ENCODE measurements at places on chromosomes 5 and 9.

DNA sequence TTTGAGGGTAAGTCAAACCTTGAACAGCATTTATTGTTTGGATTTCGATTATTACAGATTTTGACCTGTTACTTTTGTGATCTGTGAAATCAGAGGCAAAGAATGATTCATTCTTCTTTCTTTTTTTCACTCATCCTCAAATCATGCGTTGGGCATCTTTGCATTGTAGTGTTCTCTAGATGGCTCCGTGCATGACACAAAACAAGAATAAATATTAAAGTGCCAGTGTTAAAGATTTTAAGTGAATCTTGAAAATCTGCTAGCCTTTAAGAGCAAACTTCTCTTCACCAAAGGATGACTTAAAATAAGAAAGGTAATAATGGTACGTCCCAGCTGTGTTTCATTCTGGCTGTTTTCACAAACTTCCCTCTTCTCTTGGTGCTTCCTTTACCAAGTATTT, 361.9 kb upstream of the SMARCA2 start:
- no peak for DNase-seq

DNA sequence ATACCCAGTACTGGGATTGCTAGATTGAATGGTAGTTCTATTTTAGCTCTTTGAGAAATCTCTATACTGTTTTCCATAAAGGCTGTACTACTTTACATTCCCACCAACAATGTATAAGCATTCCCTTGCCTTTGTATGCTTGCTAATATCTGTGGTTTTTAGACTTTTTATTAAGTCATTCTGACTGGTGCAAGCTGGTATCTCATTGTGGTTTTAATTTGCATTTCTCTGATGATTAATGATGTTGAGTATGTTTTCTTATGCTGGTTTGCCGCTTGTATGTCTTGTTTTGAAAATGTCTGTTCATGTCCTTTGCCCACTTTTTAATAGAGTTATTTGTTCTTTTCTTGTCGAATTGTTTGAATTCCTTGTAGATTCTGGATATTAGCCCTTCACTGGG, 512.7 kb upstream of the PAPPA start:
- no peak for DNase-seq

- peak; percentile 98 for DNase-seq
Observed at GRCh38 chr9:125189361-125190289, at the start of gene PPP6C. TSS of gene PPP6C (minus strand) at chr9:125189803. CDS start at chr9:125189718, 85 bp downstream.

GRCh38 chr5:140041492-140042392, 1.4 kb downstream of the NRG2 start:
- DNase-seq, result peak; percentile 12

- DNase-seq, result no peak
Observed at GRCh38 chr5:166369807-166370206, 1921.6 kb upstream of the WWC1 start.

DNA sequence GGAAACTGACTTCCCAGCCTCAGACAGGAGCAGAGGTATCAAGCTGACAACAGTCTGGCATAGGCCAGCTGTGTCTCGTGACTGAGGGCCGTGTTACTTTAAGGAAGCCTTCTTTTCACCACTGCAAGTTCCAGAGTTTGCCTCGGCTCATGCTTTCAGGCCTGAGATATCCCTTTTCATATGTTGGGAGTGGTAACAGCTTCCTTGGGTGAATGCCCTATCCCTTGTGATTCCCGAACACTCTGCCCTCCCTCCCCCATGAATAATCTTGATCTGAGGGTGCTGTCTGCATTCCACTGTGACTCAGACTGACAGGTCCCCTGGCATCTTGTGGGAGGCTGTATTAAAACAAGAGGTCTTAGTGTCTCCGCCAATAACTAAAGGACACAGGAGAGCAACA, 49.7 kb upstream of the ARL15 start:
- peak; percentile 28 for DNase-seq

DNA sequence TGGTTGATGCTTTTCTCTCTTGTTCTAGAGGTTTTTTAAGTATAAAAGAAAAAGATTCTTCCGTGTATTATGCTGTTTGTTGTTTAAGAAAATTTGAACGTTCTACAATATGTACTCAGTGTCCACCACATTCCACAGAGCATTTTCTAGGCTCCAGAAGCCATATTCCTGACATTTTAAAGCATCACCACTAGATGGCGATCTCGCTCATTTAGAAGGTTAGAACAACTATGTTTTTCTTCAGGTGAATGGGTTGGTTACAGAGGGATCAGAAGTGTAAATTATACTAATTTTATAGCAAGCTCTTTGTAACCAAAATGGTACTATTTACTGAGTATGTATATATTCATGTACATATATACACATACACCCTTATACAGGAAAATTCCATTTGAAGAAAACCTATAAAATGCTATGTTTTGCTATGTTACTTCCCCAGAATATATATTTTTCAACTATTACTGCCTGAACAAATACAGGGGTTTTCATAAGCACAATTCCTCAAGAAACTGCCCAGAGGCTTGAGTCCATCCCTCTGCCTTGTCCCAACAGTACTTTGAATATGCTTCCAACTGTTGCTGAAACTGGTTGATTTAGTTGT, 284.3 kb downstream of the CCDC171 start:
- DNase-seq, result peak; percentile 62

GRCh38 chr9:38687389-38687842, 32.5 kb downstream of the FAM240B start:
- DNase-seq, result peak; percentile 21

DNA sequence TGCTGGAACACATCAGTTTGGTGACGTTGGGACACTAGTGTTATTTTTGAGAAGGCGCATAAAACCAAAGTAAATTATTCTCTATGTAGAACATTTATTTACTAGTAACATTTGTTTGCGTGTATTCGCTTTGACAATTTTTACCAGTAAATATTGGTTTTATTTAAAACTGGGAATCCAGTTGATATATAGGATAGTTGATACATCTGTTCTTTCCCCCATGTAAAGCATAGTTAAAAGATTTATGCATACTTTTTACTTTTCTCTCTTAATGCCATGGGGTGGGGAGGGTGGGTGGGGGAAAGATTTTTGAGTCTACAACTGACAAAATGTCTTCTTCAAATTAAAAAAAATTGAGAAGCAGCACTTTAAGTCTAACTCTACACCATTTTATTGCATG, at the start of gene IGIP:
Gene IGIP, plus strand, starts transcription at position 301 of the 400 bp plus-strand sequence. CDS start 2,540 bp downstream, outside the sequence.
- DNase-seq, result no peak

DNA sequence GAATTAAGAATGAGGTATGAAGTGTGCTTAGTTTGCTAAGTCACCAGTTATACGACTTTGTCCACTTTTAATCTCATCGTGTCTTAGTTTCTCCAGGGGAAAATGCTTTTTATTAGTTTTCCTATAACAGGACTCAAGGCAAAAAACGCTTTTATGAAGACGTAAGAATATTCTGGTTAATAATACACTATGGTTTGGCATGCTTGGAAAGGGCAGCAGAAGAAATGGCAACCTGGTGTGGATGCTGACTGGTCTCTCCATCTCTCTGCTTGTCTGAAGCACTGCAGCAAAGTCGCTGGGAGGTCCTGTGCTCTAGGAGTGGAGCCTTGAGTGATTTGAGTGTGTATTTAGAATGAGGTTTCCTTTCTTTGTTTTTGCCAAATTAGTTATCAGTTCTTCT, 78.8 kb downstream of the ZSWIM6 start:
- no peak for DNase-seq

GRCh38 chr9:114317665-114318357, 5.1 kb upstream of the ORM1 start:
- DNase-seq, result peak; percentile 23

DNA sequence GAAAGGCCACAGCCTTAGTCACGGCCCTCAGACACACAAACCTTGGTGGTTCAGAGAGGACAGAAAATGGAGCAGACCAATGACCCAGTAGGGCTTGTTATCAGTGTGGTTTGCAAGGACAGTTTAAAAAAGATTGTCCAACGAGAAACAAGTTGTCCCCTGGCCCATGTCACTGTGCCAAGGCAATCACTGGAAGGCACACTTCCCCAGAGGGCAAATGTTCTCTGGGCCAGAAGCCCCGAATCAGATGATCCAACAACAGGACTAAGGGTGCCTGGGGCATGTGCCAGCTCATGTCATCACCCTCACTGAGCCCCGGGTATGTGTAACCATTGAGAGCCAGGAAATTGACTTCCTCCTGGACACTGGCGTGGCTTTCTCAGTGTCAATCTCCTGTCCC, 950.1 kb upstream of the CTNND2 start:
- DNase-seq, result no peak

GRCh38 chr9:3398232-3398648, 127.6 kb downstream of the RFX3 start:
- no peak for DNase-seq

DNA sequence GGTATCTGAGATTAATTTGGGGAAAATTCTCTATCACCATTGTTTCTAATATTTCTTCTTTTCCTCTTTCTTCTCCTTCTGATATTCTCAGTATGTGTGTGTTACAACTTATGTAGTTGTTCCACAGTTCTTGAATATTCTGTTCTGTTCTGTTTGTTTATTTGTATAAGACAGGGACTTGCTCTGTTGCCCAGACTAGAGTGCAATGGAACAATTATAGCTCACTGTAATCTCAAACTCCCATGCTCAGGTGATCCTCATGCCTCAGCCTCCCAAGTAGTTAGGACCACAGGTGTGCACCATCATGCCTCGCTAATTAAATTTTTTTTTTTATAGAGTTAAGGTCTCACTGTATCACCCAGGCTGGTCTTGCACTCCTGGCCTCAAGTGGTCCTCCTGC, 145.8 kb upstream of the TUT7 start:
- DNase-seq, result no peak

GRCh38 chr5:16894236-16895057, 41.6 kb downstream of the MYO10 start:
- DNase-seq, result peak; percentile 62

DNA sequence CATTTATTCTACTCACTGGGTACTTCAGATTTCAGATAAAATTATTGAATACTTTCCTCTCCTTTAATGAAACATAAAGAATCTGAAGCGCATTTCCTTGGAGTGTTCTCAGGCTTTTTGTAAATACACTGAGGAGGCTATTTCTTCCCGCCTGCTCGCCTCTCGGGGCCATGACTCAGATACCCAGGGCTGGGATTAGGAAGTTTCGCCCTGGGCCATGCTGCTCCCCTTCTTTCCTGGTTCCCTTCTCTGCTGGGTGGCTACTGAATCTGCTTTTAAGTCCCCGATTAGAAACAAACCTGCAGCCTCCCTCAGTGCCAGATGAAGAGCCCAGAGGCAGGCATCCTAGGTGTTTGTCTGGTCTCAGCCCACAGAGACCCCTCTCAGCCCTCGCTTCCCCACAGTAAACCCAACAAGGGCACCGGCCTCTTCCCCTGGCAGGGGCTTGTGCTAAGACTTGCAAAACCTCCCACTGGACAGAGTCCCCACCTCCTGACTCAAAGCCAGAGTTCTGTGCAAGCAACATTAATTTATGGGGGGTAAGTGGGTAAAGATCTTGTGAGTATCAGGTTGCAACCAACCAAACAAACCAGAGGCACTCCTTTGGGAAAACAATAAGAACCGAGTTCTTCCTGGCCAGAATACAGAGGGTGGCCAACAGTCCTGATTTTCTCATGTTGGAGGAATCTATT, 30.7 kb upstream of the IRX1 start:
- DNase-seq, result no peak

DNA sequence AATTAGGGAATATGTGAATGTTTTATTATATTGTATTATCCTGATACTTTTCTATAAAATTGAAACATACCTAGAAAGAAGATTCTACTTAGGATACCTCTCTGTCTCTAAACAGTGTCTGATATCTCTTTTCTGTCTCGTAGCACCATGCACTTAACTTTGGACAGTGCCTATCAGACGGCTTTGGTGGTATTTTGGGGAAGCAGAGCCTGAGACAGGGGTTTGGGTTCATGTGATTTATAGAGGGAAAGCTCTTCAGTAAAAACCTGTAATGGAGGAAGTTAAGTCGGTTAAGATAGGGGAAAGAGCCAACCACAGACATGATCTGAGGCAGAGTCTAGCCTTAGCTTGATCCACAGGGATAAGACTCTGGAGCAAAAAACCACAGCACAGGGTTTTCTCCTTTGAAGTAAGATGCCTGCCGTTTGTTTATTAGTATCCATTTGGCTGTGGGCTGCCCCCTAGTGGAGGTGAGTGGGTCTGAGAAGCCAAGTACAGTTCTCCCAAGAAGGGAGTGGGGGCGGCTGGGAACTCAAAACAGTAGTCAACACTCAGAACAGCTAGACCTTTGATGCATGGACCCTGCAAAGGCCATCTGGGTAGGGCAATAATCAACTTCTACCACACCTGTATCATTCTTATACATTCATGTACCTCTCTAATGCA, 141.2 kb upstream of the ASTN2 start:
- DNase-seq, result no peak

DNA sequence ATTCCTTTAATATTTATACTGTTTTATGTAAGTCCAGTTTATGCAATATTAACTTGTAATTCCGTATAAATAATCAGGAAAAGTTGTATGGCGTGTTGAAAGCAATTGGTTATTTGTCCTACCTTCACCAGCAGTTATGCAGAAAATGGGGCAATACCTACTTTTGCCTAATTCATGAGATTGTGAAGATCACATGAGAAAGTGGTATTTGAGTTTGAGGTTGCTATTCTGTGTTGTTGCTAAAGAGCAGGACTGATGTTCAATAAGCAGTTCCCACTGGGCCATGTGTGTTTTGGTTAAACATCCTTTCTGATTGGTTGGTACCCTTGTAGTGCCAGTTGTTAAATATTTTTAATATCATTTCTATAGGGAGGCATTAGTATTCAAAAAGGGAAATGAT, 3.2 kb downstream of the TGFBR1 start:
- DNase-seq, result no peak

GRCh38 chr9:114878879-114879564, 51.4 kb downstream of the TNFSF8 start:
- no peak for DNase-seq

GRCh38 chr5:68423154-68423811, 207.7 kb downstream of the PIK3R1 start:
- no peak for DNase-seq

GRCh38 chr9:107093365-107094060, 189.6 kb upstream of the RAD23B start:
- no peak for DNase-seq

GRCh38 chr9:33295571-33295970, 5.3 kb downstream of the NFX1 start:
- DNase-seq, result no peak

DNA sequence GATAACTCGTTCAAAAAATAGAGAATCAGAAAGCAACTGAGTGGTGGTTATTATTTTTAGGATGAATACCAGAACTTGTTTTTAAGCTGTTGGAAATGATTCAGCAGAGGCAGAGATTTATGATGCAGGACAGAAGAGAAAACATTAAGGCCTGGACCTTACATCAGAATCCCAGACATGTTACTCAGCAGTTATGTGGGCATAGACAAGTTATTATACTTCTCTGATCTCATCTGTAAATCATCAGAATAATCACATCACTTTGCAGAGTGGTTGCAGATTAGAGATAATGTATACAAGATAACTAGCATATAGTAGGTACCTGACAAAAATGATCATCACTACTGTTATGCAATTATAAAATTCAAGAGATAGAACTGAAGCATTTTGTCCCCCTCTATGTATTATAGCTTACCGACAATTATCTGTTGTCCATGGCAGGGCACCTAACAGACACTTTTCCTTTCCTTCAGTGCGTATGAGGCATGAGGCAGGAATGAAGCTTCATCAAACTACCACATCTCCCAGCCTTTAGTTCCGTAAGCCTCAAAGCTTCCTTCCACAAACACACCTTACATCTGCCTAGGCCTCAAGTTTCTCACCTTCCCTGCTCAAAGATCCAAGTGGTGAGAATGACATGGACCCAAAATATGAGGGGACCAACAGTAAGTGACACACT, 165.9 kb downstream of the DENND1A start:
- DNase-seq, result peak; percentile 90

All from umbilical cord (tissue), 2 donors.